NCI-H1694 (cell line): ENCODE measurements at places on chromosomes 2 and 18.

DNA sequence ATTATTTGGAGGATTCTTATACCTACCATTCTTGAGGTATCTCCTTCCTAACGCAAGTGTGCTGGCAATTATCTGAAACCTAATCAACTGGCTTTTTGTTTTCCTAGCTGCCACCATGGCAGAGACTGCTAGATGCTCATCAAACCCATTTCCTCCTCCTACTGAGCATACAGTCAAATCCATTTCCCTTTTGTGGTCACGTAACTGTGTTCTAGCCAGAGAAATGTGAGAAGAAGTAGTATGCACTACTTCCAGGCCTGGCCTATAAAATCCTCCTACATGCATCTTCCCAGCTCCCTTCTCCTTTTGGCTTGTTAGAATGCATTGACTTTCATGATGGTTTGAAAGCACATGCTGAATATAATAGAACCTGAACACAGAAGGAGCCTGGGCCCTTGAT, 494.1 kb upstream of the MEIS1 start:
- DNase-seq = no peak

DNA sequence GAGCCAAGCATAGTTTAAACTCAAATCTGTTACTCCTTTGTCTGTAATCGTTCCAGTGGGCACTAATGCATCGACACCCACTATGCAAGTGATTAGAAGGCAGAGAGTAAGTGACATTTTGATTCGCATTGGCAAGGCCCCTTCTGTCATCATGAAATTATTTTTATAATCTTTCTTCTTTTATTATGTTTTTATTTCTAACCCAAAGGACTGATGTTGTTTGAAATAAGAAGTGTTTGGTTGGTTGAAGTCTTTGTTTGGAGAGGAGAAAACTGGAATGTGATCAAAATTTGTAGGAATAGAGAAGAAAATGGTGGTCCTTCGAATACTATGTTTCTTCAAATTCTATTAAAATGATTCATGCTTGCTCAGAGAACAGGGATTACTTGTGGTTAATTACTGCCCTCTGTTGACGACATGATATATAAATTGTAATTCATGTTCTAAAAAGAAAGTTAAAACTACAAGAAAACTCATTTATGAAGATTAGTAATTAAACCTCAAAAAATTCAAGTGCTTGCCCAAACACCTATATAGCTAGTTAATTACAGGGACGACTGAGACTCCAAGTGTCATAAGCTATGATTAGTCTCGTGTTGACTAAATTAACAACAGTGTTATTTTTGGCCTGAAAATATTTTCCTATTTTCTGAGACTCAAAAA, 26.4 kb upstream of the TFPI start:
- peak; percentile 62 for DNase-seq

- no peak for DNase-seq
Observed at GRCh38 chr2:203709416-203710040, 3.1 kb downstream of the CD28 start.

- no peak for DNase-seq
Observed at GRCh38 chr18:32907648-32908423, 135.0 kb upstream of the KLHL14 start.

DNA sequence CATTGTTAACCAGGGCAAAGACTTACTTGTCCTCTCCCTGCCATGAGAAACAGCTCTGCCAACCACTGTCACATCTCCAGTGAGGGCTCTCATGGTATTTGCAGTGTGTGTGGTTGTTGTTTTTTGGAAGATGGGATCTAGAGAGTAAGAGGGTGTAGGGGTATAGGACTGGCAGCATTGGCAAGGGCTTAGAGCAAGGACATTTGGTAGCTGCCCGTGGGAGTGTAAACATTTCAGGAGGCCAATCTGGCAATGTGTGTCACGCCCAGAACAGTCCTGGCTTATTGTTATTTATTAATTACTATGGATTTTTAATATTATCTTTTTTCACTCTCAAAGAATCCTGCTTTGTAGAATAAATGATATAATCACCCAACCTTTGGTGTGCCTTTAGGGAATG, 90.5 kb downstream of the TMEM17 start:
- no peak for DNase-seq

DNA sequence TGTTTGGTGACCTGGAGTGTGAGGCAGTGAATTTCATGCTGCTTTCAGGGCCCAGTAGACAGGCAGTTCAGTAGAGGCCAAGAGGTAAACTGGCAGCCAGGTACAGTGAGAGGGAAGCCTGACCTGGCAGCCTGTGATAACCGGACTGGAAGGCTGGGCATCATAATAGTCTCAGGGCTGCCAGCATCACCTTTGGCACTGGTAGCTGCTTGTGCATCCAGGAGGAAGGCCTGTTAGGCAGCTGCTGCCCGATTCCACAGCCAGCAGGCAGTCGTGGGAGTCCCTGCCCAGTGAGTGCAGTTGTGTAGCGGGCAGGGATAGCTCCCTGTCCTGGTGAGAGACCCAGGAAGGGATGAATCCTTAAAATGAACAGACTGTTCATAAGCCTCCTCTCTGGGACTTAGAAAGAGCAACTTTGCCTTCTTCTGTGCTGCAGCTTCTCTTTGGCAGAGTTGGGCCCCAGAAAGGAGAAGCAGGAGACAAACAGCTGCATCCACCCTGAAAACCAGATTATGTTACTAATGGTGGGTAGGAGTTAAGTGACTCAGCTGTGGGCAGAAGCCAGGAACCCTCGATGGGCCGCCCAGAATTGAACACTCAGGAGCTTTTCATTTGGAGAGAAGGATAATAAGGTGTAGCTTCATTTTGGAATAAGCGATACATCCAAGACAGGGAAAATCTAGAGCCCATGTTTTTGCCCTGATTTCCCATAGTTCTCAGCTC, 8.1 kb upstream of the GPBAR1 start:
- no peak for DNase-seq
